ENCODE measurements at places on chromosomes 7 and 10.
A peak's percentile ranks its signal among the peaks of the same experiment; 100 is the strongest.

GRCh38 chr7:88276605-88277153 is 30.0 kb downstream of the STEAP4 start:
- DNase-seq: no peak

GRCh38 chr7:130435311-130435854 is 5.4 kb downstream of the CEP41 start:
- peak; percentile 48 for DNase-seq

- DNase-seq: no peak
Measured at GRCh38 chr10:117218654-117219053, 21.4 kb downstream of the KCNK18 start.

DNA sequence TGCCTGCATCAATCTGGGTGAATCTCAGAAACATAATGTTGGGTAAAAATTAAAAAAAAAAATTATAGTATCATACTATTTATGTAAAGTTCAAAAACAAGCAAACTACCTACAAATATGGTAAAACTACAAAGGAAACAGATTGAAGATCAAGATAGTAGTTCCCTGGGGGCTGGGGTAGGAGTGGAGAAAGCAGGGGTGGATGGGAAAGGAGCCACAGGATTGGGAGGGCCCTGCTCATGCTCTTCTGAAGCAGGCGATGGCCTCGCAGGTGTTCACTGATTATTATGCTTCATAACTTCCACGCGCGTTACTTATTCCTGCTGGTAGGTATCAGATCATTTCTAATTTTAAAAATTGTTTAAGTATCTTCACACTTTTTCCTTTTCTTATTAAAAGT is 96.0 kb upstream of the GATA3 start:
- no peak for DNase-seq

- DNase-seq: no peak
Measured at GRCh38 chr7:96182424-96183158, 139.3 kb downstream of the SLC25A13 start.

- DNase-seq: no peak
Measured at GRCh38 chr7:151272405-151272804, 23.9 kb upstream of the SMARCD3 start.

- no peak for DNase-seq
Measured at GRCh38 chr7:55381189-55381588, 16.1 kb downstream of the LANCL2 start.

DNA sequence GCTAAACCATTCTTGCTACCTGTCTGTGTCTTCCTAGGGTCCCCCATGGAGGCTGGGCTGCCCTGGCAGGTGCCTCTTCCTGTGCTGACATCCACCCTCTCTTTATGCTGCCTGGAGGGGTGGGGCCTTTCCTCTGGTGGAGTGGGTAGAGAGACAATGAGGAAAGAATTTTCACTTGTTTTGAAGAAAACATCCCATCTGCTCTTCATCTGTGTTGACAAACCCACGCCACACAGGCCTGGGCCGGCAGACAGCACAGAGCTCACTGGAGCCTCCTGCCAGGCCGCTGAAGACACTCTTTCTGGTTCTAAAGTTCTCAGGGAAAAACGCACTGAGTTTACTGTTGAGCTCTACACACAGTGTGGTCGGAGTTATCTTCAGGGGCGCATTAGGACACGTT is 328.2 kb downstream of the GLRX3 start:
- no peak for DNase-seq

DNA sequence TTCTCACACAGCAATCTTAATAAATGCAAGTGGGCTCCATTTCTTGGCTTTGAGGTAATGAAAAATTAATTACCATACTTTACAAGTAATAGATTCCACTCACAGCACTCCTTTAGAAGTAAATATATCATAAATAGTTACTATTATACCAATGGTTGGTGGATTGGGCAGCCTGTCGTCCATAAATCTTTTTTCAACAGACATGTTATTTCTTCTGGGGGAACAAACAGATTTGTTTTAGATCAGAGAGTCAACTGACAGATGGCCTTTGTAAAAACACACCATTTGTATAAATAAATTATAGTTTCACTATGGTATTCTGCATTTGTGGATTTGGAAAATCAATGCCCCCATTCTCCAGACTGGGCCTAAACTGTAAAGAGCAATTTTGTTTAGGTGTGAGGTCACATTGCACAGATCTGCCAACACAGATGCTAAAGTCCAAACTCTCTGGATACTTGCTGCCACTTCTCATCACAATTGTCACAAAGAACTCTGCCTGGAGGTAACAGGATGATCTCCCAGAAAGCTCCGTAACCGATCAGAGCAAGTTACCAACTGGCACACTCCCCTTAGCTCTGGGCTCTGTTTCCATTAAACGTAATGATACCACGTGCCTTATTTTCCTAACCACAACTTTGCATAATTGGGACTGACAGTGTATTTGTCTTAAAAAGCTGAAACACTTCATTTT is 4.5 kb upstream of the MACROH2A2 start:
- DNase-seq: no peak

GRCh38 chr7:14018751-14019150 is 29.3 kb upstream of the ETV1 start:
- no peak for DNase-seq

DNA sequence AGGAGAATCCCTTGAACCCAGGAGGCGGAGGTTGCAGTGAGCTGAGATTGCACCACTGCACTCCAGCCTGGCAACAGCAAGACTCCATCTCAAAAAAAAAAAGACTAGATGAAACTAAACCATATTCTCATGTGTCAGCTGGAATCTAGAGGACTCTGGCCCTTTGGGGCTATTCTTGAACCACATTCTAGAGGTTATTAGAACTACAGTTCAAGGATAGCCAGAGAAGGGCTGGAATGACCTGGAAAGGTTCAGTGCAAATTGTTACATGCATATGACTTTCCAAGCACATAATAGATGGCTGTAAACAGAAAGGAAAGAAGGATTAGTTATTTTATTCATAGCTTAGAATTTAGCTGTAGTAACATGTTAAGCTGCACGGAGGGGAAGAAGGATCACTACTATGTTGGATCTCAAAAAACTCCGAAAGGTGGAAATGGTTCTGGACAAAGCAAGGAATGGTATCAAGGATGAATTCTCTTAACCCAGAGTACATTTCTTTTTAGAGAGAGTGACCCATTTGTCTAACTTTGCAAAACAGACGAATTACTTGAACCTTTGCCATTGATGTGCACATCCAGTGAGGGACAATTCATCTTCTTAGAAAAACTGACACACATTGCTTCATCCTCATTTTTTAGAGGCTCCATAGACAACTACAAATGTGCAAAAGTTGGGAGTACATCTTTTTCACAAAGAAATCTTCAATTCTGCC is 124.0 kb upstream of the SAMD8 start:
- DNase-seq: no peak

DNA sequence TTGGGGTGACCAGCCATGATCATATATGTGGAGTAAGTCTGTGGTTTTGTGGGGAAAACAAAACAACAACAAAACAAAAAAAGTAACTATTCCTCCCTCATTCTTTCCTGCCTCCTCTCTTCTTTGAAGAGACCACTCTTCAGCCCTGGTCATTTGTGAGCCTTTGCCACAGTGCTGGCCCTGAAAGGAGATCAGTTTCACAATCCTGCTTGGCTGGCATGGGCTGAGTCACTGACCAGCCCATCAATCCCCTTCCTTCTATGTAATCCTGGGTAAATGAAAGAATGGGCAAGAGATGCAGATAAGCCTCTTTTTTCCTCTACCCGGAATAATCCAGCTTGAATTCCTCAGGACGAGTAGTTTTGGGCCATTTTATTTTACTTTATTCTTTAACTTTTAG is 13.6 kb downstream of the CSTF2T start:
- no peak for DNase-seq

GRCh38 chr10:110637558-110638053 is 6.5 kb upstream of the RBM20 start:
- no peak for DNase-seq

DNA sequence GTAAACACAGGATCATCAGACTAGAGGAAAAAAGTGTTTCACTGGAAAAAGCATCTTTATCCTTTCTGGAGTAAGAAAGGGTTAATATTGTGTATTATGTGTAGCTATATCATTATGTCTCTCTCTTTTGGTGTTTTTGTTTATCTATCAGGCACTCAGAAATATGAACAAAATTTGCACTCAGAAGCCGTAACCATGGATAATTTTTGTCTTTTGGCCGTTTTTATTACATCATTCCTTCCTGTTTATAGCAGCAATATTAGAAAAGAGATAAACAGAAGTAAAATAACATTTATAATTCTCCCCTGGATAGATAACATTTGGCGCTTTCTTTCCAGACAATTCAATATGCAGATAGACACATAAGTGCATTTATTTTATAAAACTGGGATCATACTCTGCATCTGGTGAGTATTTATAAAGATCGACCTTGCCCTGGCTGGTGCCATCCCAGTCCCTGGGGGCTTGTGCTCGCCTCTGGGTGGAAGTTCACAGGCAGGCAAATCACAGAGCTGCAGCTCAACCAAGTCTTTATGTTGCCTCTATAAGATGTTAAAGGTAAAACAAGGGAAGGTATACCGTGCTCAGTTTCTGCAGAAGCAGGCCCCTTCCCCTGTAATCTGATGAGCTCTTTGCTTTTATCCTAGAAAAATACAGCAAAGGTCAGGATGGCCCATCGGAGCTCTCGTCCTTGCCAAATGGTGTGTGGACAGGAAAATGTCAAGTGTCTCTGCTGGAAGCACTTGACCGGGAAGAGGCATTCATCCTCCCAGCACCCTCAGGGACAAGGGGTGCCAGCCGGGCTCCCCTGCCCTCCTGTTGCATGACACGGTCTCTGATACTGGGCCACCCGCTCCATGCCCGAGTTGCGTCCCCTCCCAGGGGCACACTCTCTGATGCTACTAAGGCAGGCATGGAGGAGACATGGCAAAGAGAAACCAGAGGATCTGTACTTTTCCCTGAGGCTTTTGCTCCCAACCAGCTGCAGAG is 43.9 kb downstream of the PYROXD2 start:
- DNase-seq: no peak

GRCh38 chr7:131145026-131145425 is 182.7 kb upstream of the MKLN1 start:
- no peak for DNase-seq

DNA sequence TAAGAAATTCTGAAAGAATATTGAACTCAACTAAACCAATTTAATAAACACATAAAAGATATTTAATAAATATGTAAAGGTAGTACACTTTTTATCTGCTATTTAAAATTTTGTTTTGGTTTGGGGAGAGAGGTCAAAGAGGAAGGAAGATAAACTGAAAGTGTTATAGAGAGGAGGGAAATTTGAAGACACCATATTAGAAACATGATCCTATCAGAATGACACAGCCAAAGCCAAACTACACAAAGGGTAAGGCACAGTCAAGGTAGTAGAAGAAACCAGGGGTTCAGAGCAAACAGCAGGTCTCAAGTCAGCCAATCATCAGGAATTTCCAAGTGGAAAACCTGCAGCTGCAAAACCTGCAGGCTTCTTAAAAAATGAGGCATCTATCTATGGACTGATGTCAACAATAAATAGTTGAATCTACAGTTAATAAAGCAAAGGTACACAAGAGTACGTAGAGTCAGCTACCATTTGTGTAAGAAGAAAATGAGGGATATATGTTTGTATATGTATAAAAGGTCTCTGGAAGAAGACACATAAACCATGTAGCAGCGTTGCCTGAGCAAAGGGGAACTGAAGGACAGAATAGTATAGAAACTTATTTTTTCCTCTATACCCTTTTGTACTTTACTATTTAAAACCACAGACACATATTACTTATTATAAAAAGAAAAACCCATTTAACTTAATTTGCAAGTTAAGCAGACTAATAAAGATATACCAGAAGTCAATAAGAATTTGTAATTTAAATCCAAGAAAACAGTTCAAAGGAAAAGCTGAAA is 10.0 kb downstream of the ZNF800 start:
- no peak for DNase-seq

DNA sequence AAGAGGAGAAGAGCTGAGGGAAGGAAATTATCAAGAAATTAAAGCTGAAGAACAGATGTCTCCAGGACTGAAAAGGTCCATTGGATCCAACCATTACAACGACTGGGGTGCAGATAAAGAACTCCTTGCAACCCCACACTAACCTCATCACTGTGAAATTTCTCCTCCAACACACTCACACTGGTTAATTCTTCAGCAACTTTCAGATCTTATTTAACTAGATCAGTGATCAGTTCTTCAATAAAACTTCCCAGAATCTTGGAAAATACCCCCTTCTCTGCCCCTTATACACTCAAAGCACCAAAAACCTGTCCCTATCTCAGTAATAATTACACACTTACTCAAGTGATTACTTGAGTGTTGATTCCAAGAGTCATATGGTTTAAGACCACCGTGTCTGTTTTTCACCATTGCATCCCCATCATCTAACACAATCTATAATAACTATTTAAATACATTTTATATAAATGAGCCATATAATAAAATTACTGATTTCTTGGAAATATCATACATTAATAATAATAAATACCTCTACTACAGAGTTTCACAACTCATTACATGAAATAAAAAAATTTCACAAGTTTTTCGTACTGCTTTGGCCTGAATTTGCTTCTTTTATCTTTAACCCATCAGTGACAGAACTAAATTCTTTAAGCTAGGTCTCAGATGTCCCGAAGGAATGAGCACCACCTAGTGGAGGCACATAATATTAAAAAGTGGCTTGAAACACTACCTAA is 123.7 kb downstream of the MPP7 start:
- peak; percentile 5 for DNase-seq

- DNase-seq: no peak
Measured at GRCh38 chr10:123480845-123481244, 185.3 kb upstream of the GPR26 start.

DNA sequence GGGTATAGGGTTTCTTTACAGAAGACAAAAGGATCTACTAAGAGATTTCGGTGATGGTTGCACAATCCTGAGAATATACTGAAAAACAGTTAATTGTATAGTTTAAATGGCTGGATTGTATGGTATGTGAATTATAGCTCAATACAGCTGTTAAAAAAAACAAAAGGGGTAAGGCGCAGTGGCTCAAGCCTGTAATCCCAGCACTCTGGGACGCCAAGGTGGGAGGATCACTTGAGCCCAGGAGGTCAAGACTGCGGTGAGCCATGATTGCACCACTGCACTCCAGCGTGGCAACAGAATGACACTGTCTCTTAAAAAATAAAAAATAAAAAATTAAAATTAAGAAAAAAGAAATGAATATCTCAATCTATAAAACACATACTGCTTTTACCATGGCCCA is 18.5 kb downstream of the ESYT2 start:
- DNase-seq: no peak

- DNase-seq: no peak
Measured at GRCh38 chr7:123533929-123534382, 439 bp downstream of the IQUB start.

DNA sequence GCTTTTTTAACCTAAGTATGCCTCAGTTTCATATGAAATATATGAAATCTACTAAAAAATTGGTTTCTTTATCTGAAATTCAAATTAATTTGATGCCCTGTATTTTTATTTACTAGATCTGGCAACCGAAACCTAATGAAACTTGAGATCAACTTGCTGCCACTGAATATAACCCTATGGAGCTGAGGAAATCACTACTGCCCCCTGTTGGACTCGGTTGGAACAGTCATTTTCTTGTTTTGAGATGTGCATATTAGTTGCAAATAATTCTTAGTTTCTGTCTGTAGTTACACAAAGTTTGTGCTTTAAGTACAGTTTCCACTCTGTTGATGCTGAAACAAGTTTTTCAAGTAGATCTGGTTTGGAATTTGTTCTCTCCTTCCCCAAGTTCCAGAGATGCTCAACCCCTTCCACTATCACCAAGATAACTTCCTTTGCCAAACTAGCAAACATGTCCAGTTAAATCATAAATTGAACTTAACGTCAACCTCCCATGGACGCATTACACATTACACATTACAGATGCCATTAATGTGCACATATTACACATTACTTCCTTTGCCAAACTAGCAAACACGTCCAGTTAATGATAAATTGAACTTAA is 22.2 kb upstream of the EXOC4 start:
- peak; percentile 32 for DNase-seq

GRCh38 chr10:17122726-17123661 is 6.6 kb downstream of the CUBN start:
- DNase-seq: no peak
